Aorta (tissue), 5 donors: ENCODE measurements at places on chromosomes 6 and 20. TPM values are rescaled to one million over a fixed set of nuclear protein-coding genes. Genes with fewer than 3 reads are reported as not detected.

FAM83B gene
- total RNA-seq = not detected

DDX27 gene
- 26.4 TPM for total RNA-seq

TBP gene
- total RNA-seq = 11.5 TPM

PRDM13 gene
- not detected for total RNA-seq

NKAIN2 gene
- 1.9 TPM for total RNA-seq

MDFI gene
- total RNA-seq = 22.3 TPM

LSM2 gene
- 33.4 TPM for total RNA-seq

DDR1 gene
- total RNA-seq = 29.5 TPM

SLC25A27 gene
- total RNA-seq = 45.9 TPM

THEMIS gene
- 1.7 TPM for total RNA-seq

GMEB2 gene
- total RNA-seq = 10.2 TPM

TMEM170B gene
- total RNA-seq = 7.3 TPM

GSTA5 gene
- total RNA-seq = not detected

MCHR2 gene
- not detected for total RNA-seq

CLDN20 gene
- not detected for total RNA-seq

ASIP gene
- total RNA-seq = not detected

DEFB124 gene
- 7.6 TPM for total RNA-seq

HDGFL1 gene
- not detected for total RNA-seq

HCRTR2 gene
- not detected for total RNA-seq

WFDC10B gene
- total RNA-seq = not detected

DCDC2 gene
- not detected for total RNA-seq

B3GALT4 gene
- 14.3 TPM for total RNA-seq

MATN4 gene
- total RNA-seq = 0.69 TPM

FAXC gene
- total RNA-seq = 3.8 TPM

TINAG gene
- total RNA-seq = not detected

SIRPB1 gene
- 3.1 TPM for total RNA-seq

CRIP3 gene
- 2.2 TPM for total RNA-seq

TRAPPC3L gene
- 0.36 TPM for total RNA-seq

OR12D3 gene
- not detected for total RNA-seq

GCNT2 gene
- total RNA-seq = 18.6 TPM

CD24 gene
- total RNA-seq = 0.94 TPM

THBS2 gene
- total RNA-seq = 1,026 TPM

MYL9 gene
- total RNA-seq = 2,086 TPM

FAM217A gene
- total RNA-seq = not detected

TOX2 gene
- 17.2 TPM for total RNA-seq

PFDN6 gene
- 23.7 TPM for total RNA-seq

AVP gene
- not detected for total RNA-seq
